Stimulated activated CD8-positive, alpha-beta memory T cell treated with anti-CD3 and anti-CD28 coated beads, Interleukin-4, amount 100 ng/mL, for 4 hours (primary cell): ENCODE measurements at places on chromosomes 2 and 18.

DNA sequence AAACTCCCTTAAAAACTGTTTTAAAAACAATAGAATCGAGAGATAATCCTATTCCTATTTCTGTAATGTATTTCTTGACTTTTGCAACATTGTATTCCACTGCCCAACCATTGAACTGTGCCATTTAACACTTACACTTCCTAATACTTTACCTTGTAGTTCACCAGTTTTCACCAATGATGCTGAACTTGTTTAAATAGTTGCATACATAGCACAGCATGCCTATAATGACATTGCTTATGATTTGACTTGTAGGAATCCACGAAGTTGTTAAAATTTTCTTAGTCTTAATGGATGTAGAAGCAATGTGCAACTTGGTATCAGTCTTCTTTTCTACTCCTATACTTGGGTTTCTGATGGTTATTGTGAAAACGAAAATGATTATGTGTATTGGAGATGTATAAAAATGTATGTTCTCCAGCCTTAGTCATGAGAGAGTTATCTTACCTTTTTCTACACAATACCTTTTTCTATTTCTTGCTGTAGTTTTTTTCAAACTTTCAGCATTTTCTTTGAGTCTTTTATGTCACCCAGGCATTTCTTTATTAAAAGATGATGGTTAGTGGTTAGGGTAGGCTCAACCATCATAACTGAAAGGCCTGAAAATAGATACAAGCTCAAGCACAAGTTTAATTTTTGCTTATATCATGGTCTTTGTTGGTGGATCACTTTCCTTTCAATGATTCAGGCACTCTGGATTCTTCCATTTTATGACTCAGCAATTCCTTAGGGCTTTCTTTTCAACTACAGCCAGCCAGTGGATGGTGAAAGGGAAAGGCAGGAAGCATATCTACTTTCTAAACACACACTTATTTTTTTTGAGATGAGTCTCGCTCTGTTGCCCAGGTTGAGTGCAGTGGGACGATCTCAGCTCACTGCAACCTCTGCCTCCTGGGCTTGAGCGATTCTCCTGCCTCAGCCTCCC lies 9.4 kb downstream of the GPD2 start:
- no peak for DNase-seq

- DNase-seq = no peak
These were observed 26.7 kb downstream of the PLEKHA3 start for GRCh38 chr2:178506949-178507348.

- no peak for DNase-seq
These were observed 7.3 kb downstream of the CEP192 start for GRCh38 chr18:12998332-12999060.

DNA sequence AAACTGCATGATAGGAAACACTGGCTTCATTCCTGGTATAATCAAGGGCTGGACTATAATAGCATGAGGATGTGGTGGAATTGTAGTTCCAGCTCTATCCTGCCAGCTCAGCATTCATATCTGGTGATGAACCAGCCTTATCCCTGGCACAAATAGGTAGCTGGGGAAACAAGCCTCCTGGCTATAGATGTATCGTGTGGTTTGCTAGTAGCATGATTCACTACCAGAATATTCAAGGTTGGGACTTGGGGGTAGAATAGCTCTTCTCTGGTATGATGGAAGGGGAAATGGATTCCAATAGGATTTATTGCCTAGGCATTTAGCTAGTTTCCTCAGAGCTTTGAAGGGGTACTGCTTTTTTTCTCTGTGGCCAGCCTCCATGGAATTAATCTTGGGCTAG lies 532.8 kb downstream of the FBXO15 start:
- DNase-seq = no peak
